ENCODE measurements at places on chromosomes 7 and 10. TPM values are rescaled to one million over a fixed set of nuclear protein-coding genes. Genes with fewer than 3 reads are reported as not detected.

The FZD8 gene
- total RNA-seq: 0.41 TPM

The C10orf120 gene
- not detected for total RNA-seq

The LSM8 gene
- 53.0 TPM for total RNA-seq

The TWIST1 gene
- total RNA-seq: 0.18 TPM

The ITGB8 gene
- total RNA-seq: not detected

The CAV1 gene
- not detected for total RNA-seq

The SFTPA1 gene
- not detected for total RNA-seq

The SMO gene
- total RNA-seq: 0.14 TPM

The BMPR1A gene
- 9.6 TPM for total RNA-seq

The HKDC1 gene
- total RNA-seq: 1.3 TPM

The MUC3A gene
- not detected for total RNA-seq

The TMEM140 gene
- total RNA-seq: 14.0 TPM

The CFAP58 gene
- 0.39 TPM for total RNA-seq

The OR2A14 gene
- total RNA-seq: not detected

The CRTAC1 gene
- total RNA-seq: not detected

The SEC23IP gene
- 69.9 TPM for total RNA-seq

All from T-helper 2 cell treated with Interferon-gamma antibody and Interleukin-4, amounts not matched to agents 100 ng/mL and 5 ng/mL, for 36 hours (primary cell).